ENCODE measurements at places on chromosomes 3 and 15.

DNA sequence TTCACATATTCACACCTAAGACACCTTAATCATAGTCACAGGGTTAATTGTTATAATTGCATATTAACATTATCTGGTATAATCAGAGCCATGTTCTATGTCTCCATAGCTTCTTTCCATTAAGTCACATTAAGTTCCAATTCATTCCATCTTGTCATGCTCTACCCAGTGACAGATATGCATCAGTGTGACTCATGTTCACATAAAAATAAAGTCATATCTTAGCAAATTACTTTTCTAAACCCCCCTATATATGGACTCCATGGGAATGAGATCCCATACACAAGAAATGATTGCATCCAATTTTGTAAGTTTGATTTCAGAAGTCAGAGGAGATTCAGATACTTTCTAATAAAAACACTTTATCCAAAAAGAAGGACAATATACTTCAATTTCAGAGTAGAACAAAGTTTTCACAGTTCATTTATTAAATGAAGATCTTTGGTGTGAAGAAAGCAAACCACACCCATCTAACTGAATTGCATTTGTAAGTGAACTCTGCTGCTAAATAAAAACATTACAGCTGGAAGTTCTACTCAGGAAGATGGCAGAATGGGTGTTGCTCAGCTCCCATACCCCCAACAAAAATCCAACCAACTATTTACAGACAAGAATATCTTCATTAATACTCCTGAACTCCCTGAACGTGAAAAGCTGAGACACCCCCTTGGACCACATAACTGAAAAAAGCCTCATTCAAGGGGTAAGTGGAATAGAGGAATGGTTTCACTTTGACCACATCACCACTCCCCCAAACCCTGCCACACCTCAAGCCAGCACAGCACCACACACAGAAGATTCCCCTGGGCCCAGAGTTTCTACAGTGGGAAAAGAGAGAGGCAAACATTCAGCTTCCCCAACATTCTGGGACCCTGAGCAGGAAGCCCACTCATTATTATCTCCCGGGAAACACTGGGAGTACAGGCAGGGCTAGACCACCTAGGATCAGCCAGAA is 27.6 kb downstream of the THBS1 start:
- no peak for DNase-seq

GRCh38 chr3:126113238-126113555 is 29.3 kb upstream of the SLC41A3 start:
- no peak for DNase-seq

- no peak for DNase-seq
Measured at GRCh38 chr3:153400641-153401040, 238.6 kb downstream of the RAP2B start.

DNA sequence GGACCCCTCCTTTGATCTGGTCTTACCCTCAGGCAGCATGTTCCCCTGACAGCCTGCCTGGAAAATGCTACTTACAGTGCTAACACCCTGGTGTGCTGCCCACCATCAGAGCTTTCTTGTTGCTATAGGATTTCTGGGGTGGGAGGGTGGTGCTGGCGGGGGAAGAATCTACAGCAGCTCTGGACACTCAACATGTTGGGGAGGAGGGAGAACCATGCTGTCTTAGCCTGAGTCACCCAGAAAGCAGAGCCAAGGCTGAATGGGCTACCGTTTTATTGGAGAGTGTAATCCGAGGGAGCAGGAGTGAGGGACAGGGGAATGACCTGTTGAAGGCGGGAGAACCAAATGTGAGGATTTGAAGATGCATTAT is 45.6 kb downstream of the MFSD1 start:
- peak; percentile 39 for DNase-seq

DNA sequence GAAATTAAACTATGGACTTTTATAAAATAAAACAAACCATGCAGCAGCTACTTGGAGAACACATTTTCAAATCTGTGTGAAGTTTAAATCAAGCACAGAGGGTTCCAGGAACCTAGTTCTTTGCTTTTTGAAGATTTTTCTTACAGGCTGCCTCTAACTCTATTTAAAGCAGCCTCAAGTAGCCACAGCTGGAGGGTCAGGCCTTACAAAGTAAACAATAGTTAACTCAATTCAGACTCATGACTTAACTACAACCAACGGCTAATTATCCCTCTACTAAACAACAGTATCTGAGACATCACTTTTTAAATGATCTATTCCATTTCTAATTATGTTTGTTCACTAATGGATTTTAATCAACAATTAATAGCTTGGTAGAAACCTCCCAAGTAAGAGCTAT is 9.8 kb downstream of the LRIG1 start:
- DNase-seq, result no peak

DNA sequence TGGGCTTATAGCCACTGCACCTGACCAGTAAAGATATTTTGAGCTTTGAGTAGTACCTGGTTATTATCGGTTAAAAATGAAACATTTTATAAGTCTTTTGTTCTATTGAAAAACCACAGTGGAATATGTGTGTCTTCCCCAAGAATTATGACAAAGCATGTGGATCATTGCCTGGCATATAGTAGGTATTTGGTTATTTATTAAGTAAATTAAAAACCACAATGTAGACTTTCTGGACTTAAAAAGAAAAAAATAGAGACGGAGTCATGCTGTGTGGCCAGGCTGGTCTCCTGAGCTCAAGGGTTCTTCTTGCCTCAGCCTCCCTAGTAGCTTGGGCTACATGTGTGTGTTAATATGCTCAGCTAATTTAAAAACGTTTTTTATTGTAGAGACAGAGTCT is 43.5 kb downstream of the UBE2E2 start:
- no peak for DNase-seq

DNA sequence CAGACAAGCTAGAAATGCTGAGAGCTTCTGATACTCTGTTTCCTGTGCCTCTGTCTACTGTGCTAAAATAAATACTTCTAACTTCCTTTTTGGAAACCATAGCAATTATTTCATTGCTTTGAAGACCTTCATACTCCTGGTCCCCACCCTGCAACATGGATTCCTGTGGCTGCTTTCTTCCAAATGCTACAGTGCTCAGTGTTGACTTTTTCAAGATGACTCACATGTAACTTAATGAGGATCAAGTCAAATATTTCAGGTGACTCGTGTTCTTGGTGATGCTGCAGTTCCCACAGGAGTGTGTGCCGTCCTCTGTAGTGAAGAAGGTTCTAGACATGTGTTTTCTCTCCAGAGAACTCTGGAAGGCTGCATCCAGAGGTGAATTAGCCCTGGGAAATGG is 288.6 kb downstream of the CLSTN2 start:
- peak; percentile 62 for DNase-seq

DNA sequence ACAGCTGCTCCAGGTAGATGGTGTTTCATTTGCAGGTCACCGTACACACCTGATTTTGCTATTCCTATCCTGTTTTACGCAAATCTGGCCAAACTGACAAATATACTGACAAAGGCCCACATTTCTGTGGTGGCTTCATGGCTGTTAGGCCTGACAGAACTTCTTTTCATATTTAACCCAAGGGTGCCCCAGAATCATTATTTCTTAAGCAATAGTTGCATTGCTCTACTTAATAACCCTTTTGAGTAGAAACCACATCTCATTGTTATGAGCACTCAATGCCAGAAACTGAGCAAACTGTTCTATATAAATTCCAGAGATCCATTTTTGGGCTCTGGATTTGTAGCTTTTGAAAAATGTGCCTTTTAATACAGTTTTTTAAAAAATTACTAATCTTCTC is 19.4 kb downstream of the ASTE1 start:
- no peak for DNase-seq

DNA sequence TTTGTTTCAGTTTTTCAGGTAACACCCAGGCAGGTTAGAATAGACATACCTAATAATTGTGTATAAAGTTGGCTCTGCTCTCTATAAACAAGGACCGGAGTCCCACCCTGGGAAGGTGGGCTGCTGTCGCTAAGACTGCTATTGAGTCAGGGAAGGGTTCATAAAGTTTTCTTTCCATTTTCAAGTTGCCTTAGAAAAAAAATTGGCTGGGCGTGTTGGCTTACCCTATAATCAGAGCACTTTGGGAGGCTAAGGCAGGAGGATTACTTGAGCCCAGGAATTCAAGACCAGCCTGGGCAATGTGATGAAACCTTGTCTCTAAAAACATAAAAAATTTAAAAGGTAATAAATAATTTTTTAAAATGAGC is 11.3 kb upstream of the PIAS1 start:
- DNase-seq, result no peak

GRCh38 chr3:124621498-124621897 is 108.8 kb upstream of the UMPS start:
- DNase-seq, result no peak

DNA sequence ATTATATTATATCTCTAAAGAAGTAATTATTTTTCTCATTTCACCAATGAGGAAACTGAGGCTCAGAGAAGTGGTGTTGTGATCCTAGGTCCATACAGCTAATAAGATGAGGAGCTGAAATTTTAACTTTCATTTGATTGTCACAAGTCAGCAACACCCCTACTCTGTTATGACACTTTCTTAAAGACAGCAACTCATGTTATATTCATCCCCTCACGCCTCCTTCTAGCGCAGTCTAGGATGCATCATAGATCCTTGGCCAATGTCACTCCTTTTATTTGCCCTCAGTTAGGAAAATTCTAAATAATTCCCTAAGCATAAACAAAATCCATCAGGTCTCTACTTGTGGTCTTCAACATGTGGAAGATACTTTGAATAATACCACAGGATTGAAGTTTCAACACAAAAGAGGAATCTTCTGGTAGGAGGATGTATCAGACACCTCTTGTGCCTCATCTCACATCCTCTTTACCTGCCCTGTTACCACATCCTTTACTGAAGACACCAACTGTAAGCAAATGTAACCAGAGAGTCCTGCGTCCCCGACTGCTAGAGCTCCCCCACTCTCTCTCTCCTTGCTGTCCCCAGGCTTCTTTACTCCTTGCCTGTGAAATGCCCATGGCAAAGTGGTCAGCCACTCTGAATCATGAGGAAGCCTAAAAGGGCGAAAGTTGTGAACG is 53.7 kb downstream of the TRIM42 start:
- no peak for DNase-seq

DNA sequence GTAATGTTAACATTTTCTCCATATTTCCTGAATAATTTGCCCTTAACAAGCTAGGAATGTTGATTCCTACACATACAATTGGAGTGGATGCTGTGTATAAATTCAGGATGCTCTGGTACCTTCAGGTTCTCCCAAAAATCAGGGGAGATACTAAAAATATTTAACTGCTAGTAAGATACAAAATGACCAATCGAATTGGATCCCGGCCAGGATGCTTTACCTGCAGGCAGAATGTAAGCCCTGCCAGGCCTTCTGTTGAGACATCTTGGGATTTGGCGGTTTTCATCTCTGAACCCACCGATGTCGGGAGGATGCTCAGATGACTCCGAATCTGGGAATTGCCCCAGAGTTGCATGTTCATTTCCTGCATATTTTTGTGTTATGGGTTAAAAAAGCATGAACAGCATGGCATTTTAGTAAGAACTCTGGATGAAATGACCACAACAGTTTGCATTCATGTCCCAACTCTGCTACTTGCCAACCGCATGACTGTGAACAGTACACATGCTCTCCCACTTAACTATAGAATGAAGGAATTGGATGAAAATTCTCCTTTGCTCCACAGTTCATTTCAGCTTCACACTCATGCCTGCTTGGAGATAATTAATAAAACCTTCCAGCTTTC is 241.4 kb upstream of the TBL1XR1 start:
- no peak for DNase-seq

DNA sequence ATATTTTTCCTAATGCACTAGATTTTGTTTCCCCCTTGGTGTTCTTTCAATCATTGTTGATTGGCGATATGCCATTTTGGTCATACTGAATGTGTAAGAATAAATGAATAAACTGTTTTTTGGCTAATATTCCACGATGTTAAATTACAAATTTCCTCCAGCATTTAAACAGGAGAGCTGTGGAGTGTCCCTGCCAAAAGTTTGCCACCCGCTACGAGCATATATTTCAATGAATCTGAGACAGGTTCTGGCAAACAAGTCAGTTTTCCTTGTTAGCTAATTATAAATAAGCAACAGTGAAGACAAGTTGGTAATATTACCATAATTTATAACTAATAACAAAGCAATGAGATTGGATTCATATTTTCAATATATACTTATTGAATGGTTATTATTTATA is 777.6 kb downstream of the ROBO1 start:
- DNase-seq, result no peak
